Umbilical cord (tissue), 2 donors: ENCODE measurements at places on chromosomes 7 and 10. TPM values are rescaled to one million over a fixed set of nuclear protein-coding genes. Genes with fewer than 3 reads are reported as not detected.

The TMEM139 gene
- 0.72 TPM for total RNA-seq

The GJC3 gene
- not detected for total RNA-seq

The SLC16A9 gene
- total RNA-seq: 2.4 TPM

The SCRN1 gene
- 42.1 TPM for total RNA-seq

The STYXL1 gene
- total RNA-seq: 14.2 TPM

The GARIN1A gene
- total RNA-seq: 0.72 TPM

The KRIT1 gene
- total RNA-seq: 82.3 TPM

DNA sequence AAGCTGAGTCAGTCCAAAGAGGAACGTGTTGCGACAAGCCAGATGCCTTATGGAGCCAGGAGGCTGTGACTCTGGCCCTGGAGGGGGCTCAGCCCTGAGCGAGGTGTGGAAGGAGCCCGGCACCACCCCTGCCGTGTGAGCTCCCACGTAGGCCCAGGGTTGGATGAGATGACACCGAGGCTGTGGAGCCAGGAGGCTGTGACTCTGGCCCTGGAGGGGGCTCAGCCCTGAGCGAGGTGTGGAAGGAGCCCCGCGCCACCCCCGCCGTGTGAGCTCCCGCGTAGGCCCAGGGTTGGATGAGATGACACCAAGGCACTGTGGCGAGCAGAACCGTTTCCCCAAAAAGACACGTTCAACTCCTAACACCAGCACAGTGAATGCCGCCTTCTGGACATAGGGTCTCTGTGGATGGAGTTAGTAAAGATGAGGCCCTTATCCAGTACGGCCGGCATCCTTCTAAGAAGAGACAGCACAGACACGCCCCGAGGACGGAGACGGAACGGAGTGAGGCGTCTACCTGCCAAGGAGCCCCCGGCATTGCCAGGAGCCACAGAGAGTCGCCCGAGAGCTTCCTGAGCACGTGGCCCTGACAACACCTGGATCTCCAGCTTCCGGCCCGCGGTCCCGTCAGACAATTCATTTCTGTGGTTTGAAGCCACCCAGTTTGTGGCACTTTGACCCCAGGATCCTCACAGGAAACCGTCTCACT is 472.5 kb downstream of the DNAJB6 start:
- no peak for DNase-seq

GRCh38 chr7:45863715-45864114 is 9.2 kb downstream of the CCDC201 start:
- DNase-seq: no peak

DNA sequence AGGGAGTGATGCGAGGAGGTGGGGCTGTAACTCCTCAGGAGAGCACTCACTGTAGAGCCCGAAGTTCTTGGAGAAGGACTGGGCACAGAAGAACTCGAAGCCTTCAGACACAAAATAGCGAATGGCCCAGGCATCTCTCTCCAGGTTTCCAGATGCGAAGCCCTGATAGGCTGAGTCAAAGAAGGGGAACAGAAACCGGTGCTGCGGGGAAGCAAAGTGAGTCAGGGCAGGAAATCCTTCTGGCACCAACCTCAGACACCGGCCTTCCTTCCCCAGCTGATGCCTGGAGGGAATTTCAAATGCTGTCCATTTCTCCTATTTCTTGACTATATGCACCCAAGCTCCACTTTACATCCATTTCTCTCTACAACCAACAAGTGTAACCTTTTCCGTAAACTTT is 26.8 kb downstream of the GOT1 start:
- no peak for DNase-seq

DNA sequence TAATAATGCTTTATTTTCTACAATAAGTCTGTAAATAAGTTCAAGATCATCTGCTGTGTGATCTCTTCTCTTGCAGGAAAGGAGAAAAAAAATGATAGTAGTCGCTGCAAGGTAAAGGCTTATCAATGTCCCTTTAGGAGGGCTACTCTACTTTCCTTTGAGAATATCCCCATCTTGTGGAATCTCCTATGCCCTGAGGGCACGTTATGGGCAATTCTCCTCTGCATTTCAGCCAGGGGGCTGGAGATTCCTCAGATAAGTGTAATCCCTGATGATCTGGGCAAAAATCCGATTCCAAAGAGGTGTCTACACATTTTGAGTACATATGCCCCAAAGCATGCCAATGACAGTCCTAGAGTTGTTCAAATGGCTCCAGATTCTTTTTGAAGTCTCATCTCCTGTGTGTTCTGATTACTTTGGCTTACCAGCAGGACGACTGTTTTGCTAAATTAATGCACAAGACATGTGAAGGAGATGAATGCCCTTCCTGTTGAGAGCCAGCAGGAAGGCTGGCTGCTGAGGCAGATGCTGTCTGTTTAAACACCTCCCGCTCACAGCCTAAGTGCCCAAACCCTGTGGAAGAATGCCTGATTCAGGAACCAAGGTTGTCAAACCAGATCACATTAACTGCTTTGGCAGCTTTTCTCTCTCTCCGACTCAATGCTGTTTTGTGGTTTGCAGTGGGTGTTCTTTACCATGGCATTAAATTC is 171.2 kb upstream of the COL1A2 start:
- DNase-seq: peak; percentile 39

GRCh38 chr7:108329514-108329913 is 126.7 kb downstream of the NRCAM start:
- no peak for DNase-seq

- peak; percentile 25 for DNase-seq
Measured at GRCh38 chr7:112414855-112415490, 35.3 kb upstream of the IFRD1 start.

GRCh38 chr7:29115753-29116152 is 30.6 kb downstream of the CPVL start:
- no peak for DNase-seq

- no peak for DNase-seq
Measured at GRCh38 chr10:48468866-48469511, 135.9 kb downstream of the ARHGAP22 start.

DNA sequence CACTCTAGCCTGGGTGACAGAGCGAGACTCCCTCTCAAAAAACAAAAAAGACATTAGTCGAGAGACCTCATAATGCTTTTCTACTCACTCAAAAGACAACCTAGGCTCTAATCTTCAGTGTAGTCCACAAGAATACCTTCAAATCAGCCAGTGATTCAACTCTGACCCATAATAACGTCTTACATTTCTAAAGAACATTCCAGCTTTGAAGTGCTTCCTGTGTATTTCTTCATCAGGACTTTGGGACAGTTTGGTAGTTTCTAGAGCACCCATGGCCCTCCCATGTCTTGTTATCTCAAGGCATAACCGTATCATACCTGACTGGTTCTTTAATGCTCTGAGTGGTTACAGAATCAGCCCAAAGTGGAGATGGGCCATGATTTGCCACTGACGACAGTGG is 221.3 kb downstream of the SKIDA1 start:
- DNase-seq: no peak

GRCh38 chr7:112439476-112439875 is 10.8 kb upstream of the IFRD1 start:
- DNase-seq: no peak

DNA sequence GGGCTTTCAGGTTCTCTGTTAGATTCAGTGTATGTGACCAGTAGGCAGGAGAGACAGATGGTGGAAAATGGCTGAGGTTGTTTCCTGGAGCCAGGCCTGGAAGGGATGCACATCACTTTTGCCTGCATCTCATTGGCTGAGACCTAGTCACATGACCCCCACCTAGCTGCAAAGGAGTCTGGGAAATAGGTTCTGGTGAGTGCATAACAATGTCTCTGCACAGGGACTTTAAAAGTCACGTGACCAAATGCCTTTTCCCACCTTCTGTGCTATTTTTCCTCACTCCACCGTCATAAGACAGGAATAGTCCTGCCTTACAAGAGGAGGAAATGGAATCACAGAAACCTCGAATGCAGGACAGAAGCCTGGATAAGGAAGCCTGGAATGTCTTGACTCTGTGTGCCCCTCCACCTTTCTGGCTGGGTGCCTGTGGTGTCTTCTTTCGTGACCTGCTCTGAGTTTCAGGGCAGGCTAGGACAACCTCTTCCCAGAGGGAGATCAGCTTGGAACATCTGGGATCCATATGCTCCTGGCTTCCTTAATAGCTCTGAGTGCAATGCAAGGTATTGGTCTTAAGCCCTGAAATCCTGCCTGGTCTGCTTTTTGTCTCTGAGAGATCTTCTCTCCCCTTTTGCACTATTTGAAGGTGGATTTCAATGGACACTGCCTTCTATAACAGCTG is 139.9 kb upstream of the ZNF438 start:
- DNase-seq: peak; percentile 90

DNA sequence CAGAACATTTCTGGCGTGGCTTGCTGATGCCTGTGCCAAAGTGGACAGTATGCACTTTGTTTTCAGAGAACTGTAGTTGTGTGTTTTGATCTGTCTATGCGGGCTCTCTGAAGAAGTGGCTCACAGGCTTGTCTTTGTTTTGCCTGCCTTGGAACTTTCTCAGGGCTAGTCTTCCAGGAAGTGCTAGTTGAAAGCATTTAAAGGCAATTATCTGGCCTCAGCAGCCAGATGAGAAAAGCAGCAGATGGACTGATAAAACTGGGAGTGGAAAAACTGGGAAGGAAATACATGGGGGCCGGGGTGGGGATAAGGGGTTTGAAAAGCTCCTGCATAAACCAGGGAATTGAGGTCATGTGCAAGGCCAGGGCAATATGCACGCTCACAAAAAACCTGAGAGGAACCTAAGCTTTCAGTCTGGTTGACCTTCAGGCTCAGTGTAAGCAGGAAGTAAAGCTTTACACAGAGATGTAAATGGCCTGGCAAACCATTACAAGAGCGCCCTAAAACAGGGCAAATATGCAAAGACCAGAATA is 94.5 kb downstream of the ZNF33B start:
- DNase-seq: peak; percentile 1

- no peak for DNase-seq
Measured at GRCh38 chr7:148939128-148939755, 55.2 kb upstream of the EZH2 start.

GRCh38 chr7:47080816-47081215 is 501.1 kb downstream of the TNS3 start:
- DNase-seq: no peak

GRCh38 chr10:110977662-110978061 is 58.3 kb downstream of the SHOC2 start:
- DNase-seq: no peak

GRCh38 chr10:4723860-4724259 is 102.1 kb upstream of the AKR1E2 start:
- DNase-seq: no peak

DNA sequence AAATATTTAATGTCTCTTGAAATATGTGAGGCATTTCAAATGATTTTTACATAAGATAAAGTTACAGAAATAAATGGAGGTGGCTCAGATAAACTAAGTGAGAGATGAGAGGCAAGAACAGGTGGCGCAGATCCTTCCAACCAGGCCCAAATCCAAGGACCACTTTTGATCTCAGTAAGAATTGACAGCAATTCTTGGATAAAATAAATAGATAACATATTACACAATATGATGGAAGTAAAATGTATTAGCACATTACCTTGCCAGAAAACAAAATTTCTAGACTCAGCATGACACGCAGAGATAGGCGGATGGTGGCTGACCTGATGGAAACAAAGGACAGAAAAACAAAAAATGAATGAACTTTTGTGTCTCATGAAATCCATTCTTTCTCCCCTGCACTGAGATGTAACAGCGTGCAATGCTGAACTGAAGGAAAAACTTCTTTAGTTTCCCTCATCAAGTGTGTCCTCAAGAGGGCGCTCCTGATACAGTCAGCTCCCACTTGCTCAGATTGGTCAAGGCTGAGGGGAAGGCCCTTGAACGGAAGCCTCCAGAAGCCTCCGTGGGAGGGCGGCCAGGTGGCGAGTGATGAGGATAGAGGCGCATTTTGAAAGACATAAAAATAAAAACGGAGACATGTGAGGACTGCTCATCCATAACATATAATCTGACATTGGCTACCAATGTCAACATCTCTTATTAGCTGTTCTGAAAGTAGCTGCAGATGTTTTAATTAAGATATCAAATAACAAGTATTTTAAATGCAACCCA is 62.8 kb upstream of the GSDME start:
- DNase-seq: peak; percentile 87

DNA sequence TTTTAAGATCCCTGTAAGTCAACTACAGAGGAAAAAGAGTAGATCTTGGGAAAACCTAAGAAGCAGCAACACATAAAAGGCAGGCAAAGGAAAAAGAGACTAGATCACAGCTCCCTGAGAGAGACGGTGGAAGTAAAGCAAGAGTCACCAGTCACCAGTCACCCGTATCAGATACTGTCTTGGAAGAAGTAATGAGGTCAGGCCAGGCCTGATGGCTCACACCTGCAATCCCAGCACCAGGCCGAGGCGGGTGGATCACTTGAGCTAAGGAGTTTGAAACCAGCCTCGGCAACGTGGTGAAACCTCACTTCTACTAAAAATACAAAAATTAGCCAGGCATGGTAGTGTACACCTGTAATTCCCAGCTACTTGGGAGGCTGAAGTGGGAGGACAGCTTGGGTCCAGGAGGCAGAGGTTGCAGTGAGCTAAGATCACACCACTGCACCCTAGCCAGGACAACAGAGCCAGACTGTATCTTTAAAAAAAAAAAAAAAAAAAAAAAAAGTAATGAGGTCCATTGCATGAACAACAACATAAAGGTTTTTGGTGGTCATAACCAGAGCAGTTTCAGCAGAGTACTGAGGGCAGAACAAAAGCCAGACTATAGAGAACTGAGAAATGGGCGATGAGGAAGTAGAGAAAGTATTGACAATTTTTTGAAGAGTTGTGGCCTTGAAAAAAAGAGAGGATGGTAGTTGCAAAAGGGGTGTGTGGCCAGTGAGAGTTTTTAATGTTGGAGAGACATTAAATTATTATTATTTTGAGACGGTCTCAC is 16.9 kb downstream of the ZNF713 start:
- DNase-seq: no peak

GRCh38 chr10:74018241-74018640 is 20.3 kb downstream of the VCL start:
- no peak for DNase-seq

DNA sequence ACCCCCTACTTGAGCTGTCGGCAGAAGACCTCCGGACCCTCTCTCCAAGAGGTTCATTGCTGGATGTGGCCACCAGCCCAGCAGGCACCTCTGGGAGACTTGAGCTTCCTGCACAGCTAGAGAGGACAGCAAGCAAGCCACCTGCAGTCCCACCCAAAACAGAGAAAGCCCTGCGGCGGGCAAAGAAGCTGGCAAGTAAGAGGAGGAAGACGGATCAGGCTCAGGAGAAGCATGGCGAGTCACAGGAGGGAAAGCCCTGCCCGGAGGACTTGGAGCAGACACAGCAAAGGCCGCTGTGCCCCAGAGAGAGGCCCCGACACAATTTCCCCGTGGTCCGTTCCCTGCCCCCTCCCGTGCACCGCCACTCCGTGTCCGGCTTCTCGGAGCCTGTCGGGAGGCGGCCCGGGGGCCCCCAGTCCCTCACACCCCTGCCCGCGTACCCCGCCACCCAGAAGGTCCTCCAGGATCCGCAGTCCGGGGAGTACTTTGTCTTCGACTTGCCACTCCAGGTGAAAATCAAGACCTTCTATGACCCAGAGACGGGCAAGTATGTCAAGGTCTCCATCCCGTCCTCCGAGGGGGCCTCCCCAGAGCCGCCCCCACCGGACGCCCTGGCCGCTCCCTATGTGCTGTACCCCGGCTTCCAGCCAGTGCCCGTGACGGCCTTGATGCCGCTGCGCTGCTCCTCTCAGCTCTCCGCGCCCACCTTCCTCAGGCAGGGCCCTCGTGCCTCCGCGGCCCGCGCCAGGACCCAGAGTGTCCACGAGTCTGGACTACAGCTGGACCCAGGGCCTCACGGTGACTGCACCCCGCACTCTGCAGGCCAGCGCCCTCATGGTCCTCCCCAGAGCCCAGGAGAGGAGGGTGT is 27.2 kb downstream of the C10orf71 start:
- no peak for DNase-seq
